ENCODE measurements at places on chromosomes 5 and 9.

- DNase-seq = no peak
Observed at GRCh38 chr5:147413266-147413665, 96.6 kb downstream of the DPYSL3 start.

DNA sequence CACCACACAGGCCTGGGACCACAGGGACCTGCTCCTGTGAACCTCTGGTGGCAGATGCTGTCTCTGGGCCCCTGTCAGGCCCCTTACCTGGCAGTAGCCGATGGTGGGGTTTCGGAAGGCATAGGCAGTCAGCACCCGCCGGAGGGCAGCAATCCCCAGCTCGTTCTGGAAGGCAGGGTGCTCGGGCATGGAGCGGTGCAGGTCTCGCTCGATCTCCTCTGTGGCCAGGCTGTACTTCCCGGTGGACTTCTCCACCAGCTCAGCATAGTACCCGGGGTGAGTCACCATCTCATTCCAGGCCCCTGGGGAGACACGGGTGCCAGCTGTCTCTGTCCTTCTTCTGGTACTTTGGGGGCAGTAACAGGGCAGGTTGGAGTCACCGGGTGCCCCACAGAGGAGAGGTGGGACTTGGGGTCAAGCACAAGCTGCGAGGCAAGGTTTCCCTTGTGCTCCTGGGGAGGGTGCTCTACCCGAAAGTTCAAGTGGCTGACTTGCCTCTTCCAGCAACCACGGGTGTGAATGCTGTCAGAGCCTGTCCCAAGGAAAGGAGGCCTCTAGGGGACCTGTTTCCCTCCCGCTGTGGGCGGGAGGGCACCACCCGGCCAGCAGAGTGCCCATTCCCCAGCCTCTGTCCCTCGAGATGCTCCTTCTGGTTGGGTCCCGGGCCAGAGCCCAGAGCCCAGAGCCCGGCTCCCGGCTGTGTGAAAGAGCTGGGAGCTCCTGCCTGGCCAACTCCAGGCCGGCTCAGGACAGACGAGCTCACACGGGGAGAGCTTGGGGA lies 19.8 kb upstream of the MRNIP start:
- no peak for DNase-seq

GRCh38 chr5:65066387-65067146 lies 297.8 kb downstream of the CWC27 start:
- no peak for DNase-seq

DNA sequence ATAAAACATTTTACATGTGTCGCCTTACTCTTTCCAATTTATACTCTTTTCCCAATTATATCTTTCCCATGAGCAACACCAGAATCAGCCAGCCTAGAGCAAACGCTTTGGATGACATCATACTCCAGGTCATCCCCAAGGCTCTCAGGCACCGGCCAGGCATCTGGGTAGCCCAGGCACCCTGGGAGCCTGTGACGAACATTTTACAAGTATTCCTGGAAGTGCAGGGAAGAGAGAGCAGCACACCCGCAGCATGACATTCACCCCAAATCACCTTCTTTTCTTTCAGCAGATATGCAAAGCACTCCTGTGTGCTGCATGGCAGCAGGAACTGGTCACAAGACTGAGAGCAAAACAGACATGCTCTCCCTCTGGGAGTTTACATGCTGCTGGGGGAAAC lies 75.7 kb upstream of the SMIM23 start:
- no peak for DNase-seq

DNA sequence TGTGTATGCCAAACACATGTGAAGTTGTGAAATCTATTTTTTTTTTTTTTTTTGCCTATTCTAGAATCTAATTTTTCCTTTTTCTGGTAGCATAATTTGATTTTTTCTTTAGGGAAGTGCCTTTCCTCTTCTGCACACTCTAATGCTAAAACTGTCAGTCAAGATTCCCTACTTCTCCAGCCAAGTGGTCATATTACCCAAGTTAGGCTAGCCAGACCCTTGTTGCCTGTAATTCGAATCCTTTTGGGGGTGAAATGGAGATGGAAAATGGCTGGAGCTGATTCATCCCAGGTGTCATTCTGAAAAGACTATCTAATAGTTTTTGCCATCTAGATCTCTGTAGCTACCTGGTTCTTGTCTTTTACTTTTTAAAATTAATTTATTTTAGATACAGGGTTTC lies 24.8 kb upstream of the UBAP1 start:
- no peak for DNase-seq

DNA sequence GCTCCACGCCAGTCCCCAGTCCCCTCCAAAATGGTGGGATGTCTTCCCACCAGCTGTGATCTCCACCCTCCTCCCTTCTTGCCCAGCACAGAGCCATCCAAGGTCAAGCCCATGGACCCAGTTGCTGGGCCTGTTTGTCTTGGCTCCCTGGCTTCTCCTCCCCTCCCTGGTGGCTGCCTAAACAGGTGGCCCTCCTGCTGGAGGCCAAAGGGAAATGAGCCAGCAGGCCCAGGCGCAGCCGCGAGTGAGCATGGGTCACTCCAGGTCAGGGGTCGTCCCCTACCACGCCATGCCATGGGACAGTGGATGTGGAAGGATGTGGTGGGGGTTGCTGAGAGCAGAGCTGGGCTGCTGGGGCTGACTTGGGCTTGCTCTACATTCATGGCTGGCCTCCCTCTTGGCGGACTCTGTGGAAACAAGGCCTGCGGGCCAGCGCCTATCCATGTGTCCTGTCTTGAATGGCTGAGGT lies 33.6 kb downstream of the COL15A1 start:
- DNase-seq = no peak

GRCh38 chr5:73638344-73639095 lies 12.5 kb downstream of the ARHGEF28 start:
- no peak for DNase-seq

- DNase-seq = no peak
Observed at GRCh38 chr5:39080597-39081204, 6.5 kb upstream of the RICTOR start.

- DNase-seq = no peak
Observed at GRCh38 chr5:147482706-147483180, 27.1 kb downstream of the DPYSL3 start.

DNA sequence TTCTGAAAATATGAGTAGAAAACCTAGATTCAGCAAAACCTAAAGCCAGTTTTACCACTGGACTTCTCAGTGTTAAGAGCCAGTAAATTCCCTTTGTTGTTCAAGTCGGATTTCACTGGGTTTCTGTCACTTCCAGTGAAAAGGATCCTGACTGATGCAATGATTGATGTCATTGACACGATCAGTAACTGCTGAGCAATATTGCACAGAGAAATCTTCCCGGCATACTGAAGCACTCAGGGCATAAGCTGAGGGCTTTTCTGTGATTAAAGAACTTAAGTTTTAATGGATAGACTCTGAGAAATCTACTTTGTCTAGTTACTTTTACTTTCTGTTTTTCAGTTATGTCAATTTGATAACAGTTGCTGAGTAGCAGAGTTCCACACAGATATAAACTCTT lies 61.9 kb downstream of the DENND1A start:
- no peak for DNase-seq

GRCh38 chr5:52673495-52673894 lies 114.2 kb upstream of the ITGA1 start:
- no peak for DNase-seq
